ENCODE measurements at places on chromosomes 11 and 22.

- DNase-seq: no peak
Measured at GRCh38 chr22:38944653-38945052, 12.8 kb upstream of the APOBEC3A start.

DNA sequence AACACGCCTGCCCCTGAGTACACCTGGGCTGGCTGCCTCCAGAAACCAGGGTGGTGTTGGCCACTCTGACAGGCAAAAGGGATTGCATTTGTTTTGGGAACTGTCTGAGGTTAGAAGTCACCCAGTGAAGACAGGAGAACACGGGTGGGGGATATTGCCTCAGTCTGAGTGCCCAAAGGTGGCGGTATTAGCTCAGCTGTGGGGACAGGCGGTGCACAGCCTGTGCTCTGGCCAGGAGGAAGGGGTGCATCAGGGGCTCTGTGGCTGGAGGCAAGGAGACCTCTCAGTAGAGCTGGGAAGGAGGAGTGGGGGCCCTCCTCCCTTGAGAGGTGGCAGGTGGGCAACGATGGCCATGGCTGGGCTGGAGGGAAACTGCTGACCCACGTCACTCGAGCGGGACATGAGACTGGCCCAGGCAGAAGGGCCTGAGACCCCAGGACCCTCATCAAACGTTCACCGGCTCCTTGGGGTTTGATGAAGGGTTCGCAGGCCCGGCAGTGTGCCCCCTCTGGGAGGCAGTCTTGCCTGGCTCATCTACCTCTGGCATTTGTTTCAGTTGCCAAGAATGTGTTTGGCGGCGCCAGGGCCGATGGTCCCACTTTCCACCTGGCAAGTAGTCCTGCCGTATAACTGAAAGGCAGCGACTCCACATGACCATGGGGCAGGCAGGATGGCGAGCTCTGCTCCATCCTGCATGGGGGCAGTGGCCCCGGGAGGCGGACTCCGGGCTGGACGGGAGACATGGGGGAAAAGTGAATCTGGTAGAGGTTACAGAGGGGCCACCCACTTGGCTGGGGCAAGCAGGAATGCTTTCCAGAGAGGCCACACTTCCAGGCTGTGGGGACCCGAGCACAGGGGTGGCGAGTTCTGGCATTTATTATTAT lies 52.8 kb upstream of the SMIM38 start:
- no peak for DNase-seq

DNA sequence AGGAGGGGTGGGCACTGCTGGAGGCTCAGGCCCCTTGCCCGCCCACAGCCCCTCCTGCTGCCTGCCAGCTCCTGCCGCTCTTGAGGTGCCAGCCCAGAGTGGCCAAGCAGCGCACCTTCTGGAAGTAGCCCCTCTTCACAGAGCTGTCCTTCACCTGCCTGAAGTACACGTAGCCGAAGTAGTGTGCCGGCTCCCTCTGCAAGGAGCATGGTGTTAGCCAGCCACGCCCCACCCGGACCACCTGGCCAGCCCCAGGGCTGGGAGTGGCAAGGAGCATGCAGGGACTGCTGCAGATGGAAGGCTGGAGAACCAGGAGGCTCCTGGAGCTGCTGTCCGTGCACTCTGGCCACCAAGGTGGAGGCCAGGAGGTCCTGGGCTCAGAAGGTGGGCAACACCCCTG lies 9.6 kb downstream of the DENND6B start:
- DNase-seq: no peak

GRCh38 chr11:118612378-118612777 lies 5.0 kb downstream of the PHLDB1 start:
- no peak for DNase-seq

GRCh38 chr11:33687733-33688479 lies 12.7 kb downstream of the C11orf91 start:
- DNase-seq: peak; percentile 74
